ENCODE measurements at places on chromosomes 1 and 21. TPM values are rescaled to one million over a fixed set of nuclear protein-coding genes. Genes with fewer than 3 reads are reported as not detected.

- no peak for DNase-seq
Observed at GRCh38 chr1:234505769-234506102, 26.8 kb upstream of the TARBP1 start.

DNA sequence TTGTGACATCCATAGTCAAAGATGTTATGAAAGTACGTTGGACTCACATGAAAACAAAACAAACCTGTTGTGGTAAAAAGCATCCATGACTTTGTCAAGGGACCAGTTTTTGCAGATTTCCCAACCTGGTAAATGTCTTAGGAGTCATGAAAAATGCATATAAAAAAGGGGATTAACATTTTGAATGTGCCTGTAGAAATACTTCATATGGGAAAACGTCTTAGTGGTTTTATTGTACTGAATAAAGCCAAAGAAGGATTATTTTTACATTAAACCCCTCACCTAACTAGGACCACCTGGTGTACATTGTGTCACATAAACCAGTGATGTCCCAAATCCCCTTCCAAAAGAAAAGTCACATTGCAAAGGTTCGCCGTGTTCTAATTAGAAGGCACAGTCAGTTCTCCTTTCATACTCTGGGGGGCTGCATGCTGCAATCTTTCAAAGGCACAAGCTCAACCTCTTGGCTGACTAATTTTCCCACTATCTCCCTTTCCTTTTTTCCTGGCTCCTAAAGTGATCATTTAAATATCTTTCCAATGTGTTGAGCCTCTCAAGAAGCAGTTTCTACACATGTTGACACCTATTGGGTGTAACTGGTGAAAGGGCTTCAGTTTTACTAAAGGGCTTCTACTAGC, 119.8 kb upstream of the SPAG17 start:
- DNase-seq: no peak

DNA sequence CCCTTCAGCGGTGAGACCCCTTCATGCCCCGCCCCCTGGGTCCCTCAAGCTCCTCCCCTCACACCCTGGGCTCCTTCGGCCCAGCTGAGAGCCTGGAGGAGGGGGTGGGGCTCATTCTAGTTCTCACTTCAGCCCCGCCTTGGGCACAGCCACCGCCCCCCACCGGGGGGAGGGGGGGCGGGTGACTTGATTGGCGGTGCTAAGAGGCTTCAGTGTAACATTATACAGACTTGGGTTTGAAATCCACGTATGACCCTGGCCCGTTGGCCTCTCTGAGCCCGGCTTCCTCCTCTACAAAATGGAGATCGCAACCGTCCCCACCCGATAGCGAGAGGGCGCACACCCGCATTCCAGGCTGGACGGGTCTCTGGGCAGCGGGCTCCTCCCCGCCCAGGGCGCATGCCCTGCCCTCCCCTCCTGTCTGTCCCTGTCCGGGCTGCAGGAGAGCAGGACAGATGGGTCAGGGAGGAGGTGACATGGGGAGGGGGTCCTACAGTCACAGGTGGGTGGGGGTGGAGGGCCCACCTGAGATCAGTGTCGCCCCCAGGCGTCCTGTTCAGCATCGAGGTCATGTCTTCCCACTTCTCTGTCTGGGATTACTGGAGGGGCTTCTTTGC, 5.1 kb downstream of the CLCNKB start:
- peak; percentile 45 for DNase-seq

GRCh38 chr1:234720709-234721441, 110.9 kb upstream of the IRF2BP2 start:
- DNase-seq: no peak

GRCh38 chr1:17120481-17120877, 1.2 kb upstream of the PADI2 start:
- no peak for DNase-seq

- DNase-seq: no peak
Observed at GRCh38 chr1:245832771-245833527, 674.1 kb downstream of the SMYD3 start.

DNA sequence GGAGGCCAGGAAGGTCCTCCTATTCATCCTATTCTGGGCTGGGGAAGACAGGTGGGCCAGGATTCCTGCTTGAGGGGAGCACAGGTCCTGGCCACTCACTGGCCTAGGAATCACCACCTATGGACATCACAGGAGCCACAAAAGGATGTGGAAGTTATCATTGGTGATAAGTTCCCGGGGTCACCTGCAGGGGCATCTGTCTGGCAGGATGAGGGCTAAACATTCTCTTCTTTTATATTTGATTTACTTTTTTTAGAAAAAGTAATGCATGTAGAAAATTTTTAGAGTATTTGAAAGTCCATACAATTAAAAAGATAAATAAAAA, 33.2 kb upstream of the KIAA0040 start:
- no peak for DNase-seq

DNA sequence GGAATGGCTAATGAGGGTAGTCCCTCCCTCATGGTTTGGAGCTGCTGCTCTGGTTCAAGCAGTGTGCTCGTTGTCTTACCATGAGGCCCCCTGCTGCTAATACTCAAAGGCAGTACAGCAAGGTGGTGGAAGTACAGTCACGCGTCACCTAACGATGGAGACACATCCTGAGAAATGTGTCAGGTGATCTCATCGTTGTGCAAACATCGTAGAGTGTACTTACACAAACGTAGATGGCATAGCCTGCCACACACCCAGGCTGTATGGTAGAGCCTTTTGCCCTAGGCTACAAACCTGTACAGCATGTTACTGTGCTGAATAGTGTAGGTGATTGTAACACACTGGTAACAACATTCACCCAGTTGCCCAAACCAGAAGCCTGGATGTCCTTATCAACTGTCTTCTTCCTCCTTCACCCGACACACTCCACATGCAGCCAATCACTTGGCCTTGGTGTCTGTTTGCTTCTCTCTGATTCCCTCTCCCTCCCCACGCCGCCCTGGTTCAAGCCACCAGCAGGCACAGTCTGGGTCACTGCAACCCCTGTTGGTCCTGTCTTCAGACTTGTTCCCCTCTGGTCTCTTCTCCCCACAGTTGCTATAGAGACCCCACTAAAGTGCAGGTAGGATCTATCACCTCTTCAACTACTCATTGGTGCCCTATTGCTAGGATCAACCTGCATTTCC, 6.0 kb upstream of the KCNA2 start:
- no peak for DNase-seq

DNA sequence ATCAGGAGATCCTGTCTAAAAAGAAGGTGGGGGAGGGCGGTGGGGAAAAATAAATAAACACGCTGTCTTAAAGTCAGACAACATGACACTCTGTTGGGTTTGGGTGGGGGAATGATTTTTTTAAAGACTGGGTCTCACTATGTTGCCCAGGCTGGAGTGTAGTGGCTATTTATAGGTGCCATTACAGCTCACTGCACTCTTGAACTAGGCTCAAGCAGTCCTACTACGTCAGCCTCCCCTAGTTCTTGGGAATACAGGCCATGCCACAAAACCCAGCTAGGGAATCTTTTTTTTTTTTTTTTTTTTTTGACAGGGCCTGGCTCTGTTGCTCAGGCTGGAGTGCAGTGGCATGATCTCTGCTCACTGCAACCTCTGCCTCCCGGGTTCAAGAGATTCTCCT, 2.4 kb upstream of the SNRPE start:
- DNase-seq: no peak

GRCh38 chr1:74812180-74812541, 79.2 kb downstream of the TYW3 start:
- DNase-seq: no peak

DNA sequence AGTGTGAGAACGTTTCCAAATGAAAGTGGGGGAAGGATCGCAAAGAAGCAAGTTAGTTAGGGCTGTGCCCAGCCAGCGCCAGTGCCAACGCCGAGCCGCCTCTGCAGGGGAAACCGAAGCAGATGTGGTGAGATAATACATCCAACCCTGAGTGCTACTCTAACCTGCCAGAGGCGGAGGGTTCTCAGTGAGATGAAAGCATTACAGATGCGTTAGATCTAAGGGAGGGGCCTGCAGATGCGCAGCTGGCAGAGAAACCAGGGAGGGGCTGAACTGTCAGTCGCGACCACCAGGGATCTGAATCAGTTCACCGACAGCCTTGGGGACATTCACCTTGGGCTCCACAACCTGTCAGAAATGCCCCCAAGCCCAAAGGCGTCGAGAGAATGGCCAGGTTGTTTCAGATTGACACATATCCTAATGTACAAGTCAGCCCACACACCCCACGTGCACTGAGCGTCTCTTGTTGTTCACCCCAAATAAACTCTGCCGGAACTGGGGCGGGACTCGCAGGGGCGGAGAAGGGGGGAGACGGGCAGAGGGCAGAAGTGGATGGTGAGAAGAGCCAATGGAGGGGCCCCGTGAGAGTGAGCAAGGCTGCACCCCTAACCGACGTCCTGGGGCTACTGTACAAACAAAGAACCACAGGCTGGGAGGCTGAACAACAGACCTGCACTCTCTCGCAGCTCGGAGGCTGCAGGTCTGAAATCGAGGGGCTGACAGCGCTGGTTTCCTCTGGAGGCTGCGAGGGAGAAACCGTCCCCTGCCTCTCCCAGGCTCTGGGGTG, 8.7 kb upstream of the UMODL1 start:
- peak; percentile 93 for DNase-seq

- no peak for DNase-seq
Observed at GRCh38 chr1:103266036-103266435, 157.7 kb upstream of the COL11A1 start.

GBP1 gene
- 146 TPM for total RNA-seq

ZMYND12 gene
- total RNA-seq: 0.63 TPM

PRR9 gene
- not detected for total RNA-seq
